T-helper 2 cell treated with Interferon-gamma antibody and Interleukin-4, amounts not matched to agents 5 μg/mL and 100 μg/mL, for 36 hours (primary cell): ENCODE measurements at places on chromosomes 6 and 20.

- no peak for DNase-seq
These were observed 23.6 kb downstream of the PDSS2 start for GRCh38 chr6:107435798-107436197.

GRCh38 chr6:155001482-155001881 is 6.4 kb downstream of the TIAM2 start:
- DNase-seq = no peak

DNA sequence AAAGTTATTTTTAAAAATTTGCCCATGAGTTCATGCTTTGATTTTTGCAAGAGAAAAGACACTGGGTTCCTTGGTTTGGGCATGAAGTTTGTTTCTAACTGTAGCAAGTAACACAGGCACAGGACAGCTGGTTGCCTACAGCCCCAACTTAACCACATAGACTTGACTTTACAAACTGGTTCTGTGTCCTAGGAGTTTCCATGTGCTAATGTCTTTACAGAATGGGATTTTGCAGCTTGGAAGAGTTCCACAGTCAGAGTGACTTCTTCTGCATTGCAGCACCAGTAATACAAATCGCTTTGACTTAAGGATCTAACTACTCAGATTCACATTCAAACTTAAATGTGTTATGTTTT is 44.3 kb downstream of the OR2B2 start:
- no peak for DNase-seq

- DNase-seq = no peak
These were observed 69.1 kb downstream of the PHACTR3 start for GRCh38 chr20:59673288-59673997.

DNA sequence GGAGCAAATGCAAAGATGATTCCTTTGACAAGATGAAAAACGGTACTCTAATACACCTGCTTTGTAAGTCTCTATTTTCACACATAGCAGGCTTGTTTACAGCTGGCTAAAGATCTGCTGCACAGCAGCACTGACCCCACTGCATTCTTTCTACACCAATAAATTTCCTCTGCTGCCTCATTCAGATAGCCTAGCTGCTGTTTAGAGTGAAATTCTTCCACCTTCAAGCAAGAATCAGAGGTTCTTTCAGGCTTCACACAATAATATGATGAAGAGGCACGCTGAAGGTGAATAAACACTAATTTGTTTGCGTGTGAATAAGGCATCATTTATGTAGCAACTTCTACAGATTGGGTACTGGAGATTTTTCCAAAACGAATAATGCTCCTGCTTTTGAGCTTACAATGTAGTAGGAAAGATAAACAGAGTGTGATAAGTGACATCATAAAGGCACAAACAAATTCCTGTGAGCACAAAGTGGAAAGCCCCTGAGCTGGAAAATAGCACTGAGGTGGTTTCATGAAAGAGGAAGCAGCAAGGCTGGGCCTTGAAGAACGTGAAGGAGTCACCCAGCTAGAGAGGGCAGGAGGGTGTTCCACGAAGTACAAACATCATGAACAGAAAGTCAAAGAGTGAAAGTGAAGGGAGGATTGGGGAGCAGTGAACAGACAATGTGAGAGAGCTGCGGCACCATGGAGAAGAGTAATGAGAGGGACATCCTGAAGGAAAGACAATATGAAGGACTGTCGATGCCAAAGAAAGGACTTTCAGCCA is 543.4 kb downstream of the CD83 start:
- DNase-seq = peak; percentile 64

DNA sequence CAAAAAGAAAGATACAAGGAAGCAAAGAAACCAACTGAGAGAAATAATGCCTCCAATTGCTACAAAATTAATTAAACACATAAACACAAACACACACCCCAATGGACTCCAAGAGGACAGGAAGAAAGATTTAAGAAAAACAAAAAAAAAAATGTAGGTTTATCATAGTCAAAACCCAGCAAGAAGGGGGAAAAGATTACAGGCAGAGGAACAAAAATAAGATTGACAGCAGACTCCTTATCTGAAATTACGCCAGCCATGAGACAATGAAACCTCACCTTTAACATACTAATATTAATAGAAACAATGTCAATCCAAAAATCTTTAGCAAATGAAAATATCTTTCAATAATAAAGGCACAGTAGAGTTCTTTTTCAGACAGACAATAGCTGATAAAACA is 155.8 kb downstream of the RNGTT start:
- DNase-seq = no peak

- DNase-seq = no peak
These were observed 833.2 kb downstream of the MAFB start for GRCh38 chr20:39855799-39856198.

DNA sequence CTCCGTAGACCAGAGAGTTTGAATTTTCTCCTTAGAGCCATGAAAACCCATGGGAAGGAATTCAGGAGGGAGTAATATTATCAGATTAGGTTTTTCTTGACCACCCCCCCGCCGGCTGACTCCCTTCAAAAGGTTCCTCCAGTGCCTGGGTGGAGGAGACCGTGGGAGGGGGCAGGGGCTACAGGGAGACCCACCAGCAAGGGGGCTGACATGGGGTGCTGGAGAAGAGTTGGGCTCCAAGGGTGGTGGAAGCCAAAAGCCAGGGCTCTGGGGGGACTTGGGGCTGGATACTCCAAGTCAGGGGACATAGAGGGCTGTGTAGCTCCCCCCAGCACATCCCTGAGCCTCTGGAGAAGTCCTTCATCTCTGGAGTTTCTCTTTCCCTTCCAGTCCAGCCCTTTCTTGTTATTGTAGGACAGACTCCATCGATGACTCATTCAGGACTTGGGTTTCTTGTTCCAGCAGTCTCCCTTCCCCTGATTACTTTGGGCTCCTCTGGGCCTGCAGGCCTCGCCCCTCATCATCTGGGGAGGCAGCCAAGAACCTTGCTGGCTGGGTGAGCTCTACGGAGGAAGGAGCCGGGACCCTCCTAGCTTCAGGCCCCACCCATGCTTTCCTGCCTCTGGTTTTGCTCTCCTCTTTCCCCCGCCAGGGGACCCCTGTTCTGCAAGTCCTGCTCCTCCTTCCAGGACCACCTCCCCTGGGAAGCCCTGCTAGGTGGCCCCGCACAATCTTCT is 10.5 kb upstream of the KIAA1755 start:
- DNase-seq = no peak

DNA sequence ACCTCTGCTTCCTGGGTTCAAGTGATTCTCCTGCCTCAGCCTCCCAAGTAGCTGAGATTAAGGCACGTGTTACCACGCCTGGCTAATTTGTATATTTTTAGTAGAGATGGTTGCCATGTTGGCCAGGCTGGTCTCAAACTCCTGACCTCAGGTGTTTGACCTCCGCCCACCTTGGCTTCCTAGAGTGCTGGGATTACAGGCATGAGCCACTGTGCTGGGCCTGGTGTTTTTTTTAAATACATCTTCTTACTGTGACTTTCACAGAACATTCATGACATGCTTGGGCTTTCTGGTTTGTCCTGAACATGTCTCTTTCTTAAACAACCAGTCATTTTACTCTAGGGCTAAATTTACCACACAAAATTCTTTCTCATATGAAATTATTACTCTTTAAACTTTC is 34.7 kb upstream of the FAM8A1 start:
- no peak for DNase-seq

DNA sequence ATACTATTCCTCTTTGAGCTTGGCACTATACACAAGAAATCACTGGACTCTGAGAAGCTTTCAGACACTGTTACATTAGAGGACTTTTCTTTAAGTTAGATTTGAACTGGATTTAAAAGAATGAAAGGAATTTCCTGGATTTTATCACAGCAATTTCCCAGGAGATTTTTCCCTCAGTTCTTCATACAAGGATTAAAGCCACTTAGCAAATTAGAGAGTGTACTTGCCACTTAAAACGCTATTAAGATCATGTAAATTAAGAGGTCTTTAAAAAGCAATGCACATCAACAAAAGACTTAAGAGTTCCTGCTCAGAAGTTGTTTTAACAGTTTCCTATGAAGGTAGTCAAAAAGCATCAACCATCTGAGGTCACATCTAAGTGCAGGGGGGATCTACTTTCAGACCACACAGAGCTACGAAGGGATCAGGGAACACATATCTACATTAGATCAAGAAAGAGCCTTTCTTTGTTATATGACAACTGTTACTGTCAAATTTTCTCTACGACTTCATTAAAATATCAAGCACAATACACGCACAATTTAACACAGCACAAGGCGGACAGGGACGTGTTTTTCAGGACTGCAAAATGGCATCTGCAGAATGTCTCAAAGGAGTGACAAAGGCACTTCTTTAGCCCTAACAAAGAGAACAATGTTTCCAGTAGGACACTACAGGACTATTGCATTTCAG is 65.8 kb downstream of the EPB41L2 start:
- no peak for DNase-seq

GRCh38 chr6:36160147-36160760 is 29.9 kb downstream of the MAPK13 start:
- no peak for DNase-seq

- no peak for DNase-seq
These were observed 21.5 kb upstream of the GTSF1L start for GRCh38 chr20:43748274-43748673.

GRCh38 chr20:5216663-5217062 is 89.9 kb downstream of the CDS2 start:
- DNase-seq = no peak

DNA sequence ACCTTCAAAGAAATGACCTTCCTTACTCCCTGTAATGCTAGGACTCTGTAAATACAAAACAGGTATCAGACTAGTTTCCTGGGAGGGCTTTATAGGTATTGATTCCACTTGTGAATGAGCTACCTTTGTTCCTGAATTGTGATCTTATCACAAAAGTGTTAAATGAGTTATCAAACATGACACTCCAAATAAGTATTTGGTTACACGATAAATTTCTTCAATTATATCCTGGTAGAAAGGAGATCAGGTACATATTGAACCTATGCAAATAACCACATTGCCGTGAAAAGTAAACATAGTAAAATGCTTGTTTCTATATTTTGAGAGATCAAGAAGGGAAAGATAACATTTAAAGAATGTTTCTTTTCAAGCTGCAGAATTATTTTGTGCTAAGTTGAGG is 285.3 kb downstream of the HIVEP2 start:
- no peak for DNase-seq

DNA sequence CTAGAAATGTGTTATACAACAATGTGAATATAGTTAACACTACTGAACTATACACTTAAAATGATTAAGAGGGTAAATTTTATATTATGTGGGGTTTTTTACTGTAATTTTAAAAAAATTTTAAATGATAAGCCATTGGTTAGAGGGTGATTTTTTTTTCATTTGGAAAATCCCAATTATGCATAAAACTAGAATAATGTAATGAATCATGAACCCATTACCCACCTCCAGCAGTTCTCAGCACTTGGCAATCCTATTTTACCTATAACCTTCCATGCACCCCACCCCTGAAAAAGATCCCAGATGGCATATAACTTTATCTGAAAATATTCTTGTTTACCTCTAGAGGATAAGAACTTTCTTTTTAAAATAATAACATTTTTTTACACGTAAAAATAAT is 13.7 kb downstream of the KIF3B start:
- DNase-seq = no peak

- peak; percentile 11 for DNase-seq
These were observed 65.2 kb downstream of the STX11 start for GRCh38 chr6:144215402-144215931.

DNA sequence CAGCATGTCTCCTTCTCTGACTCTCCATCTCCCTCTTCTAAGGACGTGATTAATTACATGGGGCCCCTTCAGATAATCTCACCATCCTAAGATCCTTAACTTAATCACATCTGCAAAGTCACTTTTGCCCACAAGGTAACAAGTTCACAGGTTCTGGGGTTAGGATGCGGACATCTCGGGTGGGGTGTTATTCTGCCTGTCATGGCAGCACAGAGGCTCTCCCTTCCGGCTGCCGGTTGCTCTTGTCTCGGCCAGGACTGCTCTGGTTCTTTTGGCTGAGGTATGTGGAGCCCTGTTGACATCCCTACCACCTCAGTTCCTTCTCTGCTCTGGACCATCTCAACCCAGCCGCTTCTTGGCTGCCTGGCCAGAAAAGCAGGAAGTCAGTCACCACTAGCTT is 4.2 kb upstream of the CST11 start:
- DNase-seq = no peak

DNA sequence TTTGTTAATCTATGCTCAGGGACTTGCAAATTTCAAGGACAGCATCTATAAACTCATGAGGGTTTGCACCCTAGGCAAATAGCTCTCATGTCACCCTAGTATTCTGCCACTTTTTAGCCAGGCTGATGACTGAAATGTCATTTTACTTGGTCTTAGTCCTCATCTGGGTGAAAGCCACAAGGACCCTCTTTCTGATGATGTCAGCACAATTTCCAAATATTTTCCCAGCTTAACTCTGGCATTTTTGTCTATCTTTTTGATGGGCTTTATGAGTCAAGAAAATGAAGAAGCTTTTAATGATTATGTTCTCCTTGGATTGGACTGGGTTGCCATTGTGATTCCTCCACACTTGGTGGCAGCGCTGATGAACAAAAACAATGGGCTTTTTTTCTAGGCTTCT is 420.1 kb upstream of the BTBD3 start:
- no peak for DNase-seq

DNA sequence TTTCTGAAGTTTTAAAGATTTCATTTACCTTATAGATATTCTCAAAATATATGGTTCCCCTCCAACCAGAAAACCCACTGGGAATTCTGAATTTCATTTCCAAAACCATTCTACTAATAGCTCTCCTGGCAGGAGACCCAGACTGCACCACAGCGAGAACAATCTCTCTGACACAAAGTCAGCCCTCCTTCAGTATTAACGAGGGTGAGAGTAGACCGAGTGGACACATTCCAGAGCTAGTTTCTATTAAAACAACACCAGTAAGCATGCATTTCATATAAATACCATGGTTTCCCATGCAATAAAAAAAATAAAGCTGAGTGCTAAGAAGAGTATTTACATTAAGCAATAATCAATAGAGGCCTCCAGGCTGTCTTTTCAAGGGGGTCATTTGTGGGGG is 899.6 kb upstream of the SLC35B3 start:
- no peak for DNase-seq
